Activated T-cell treated with anti-CD3 and anti-CD28 coated beads, Interleukin-2, amount 50 U/mL, for 24 hours (primary cell): ENCODE measurements at places on chromosomes 5 and 9.

- no peak for DNase-seq
These were observed 38.4 kb upstream of the SMIM15 start for GRCh38 chr5:61200582-61201155.

- DNase-seq: no peak
These were observed 1.7 kb downstream of the GFM2 start for GRCh38 chr5:74765201-74765600.

GRCh38 chr5:36436306-36436705 is 134.6 kb upstream of the RANBP3L start:
- no peak for DNase-seq

DNA sequence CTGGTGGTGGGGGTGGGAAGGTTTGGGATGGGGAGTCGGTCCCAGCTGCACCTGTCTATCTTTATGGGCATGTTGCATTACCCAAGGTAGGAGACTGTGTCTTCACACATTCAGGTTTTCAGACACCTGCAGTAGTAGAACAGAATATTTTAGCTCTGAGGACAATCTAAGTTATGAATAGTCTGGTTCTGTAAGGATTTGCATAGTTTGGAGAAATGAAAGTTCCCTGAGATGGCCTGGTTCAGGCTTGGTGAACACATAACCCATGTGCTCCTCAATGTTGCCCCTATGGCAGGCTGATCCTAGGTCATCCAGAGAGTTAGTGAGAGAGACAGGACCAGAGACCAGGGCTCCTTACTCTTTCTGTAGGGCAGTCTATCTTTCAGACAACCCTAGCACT is 20.7 kb downstream of the TNFSF8 start:
- DNase-seq: no peak
